Peyer's patch (tissue), 4 donors: ENCODE measurements at places on chromosomes 6 and 20. TPM values are rescaled to one million over a fixed set of nuclear protein-coding genes. Genes with fewer than 3 reads are reported as not detected.

NT5E gene
- 28.1 TPM for total RNA-seq

KHDC1L gene
- total RNA-seq: not detected

SNAP25 gene
- total RNA-seq: 1.2 TPM

AKAP12 gene
- total RNA-seq: 6.5 TPM

GPLD1 gene
- not detected for total RNA-seq

SLC17A2 gene
- not detected for total RNA-seq

ZBTB12 gene
- total RNA-seq: 5.0 TPM

DEFB116 gene
- total RNA-seq: not detected

SRSF12 gene
- total RNA-seq: not detected

SIM1 gene
- total RNA-seq: 0.13 TPM

SLPI gene
- total RNA-seq: 28.0 TPM

HSPA1L gene
- total RNA-seq: 0.88 TPM

DCDC2 gene
- total RNA-seq: 0.57 TPM

ARHGAP18 gene
- total RNA-seq: 45.4 TPM

CLVS2 gene
- not detected for total RNA-seq

TRAPPC3L gene
- not detected for total RNA-seq

ZNF184 gene
- total RNA-seq: 4.9 TPM

ATRN gene
- total RNA-seq: 59.5 TPM

DNAH8 gene
- total RNA-seq: not detected

PAX1 gene
- total RNA-seq: not detected

CST4 gene
- total RNA-seq: not detected

HS3ST5 gene
- not detected for total RNA-seq

CDSN gene
- 0.54 TPM for total RNA-seq

DUSP15 gene
- 2.3 TPM for total RNA-seq

DXO gene
- 28.7 TPM for total RNA-seq

CDH26 gene
- 9.8 TPM for total RNA-seq

ANKRD66 gene
- not detected for total RNA-seq

HEBP2 gene
- total RNA-seq: 52.5 TPM

KIF13A gene
- 51.6 TPM for total RNA-seq

ATP9A gene
- 56.7 TPM for total RNA-seq

ZNF165 gene
- total RNA-seq: 6.7 TPM

TTBK1 gene
- not detected for total RNA-seq

MRAP2 gene
- total RNA-seq: 2.7 TPM

WFDC12 gene
- not detected for total RNA-seq

TDRD6 gene
- 0.18 TPM for total RNA-seq
